Head of caudate nucleus (tissue), 42 donors: ENCODE measurements at places on chromosomes 13 and 19.

DNA sequence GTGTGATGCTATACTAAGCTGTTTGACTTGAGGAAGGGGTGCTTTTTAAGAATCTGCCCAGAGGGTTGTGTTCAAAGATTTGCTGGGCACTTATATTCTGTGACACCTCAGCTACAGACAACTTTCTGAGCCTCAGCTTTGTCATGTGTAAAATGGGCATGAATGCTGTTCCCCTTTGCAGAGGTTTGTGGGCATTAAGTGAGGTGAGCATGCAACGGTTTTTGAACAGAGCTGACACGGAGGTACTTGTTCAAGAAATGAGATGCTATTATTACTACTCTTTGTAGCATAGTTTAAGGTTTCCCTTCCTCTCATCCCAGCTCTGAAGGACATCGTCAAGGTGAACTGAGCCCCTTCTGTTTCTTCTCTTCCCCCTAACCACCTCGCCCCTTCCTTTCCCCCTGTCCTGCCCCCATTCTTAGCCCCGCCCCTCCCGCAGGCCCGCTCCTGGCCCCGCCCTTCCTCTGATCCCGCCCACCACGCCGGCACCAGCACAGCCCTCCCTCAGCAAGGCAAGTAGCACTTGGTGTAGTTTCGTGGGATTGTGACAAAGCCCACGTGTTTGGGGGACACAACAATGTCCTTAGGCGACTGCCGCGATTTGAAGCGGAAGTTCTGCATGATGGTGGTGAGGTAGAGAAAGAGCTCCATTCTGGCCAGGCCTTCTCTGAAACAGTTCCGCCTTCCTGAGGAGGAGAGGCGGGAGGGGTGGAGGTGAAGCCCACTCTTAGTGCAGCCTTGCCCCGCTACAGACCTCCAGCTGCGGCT lies 26.1 kb upstream of the CYP2A7 start:
- DNase-seq, result no peak

DNA sequence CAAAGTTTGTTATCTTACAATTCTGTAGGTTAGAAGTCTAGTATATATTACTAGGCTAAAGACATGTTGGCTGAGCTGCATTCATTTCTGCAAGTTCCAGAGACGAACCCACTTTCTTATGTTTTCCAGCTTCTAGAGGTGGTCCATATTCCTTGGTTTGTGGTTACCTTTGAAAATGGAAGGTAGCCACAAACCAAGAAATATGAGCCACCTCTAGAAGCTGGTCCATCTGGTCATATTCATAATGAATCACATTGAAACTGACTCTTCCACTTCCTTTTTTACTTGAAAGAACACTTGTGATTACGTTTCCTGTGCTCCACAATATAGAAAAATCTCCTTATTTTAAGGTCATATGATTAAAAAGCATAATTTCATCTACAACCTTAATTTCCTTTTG lies 943.0 kb upstream of the PCDH9 start:
- DNase-seq, result no peak

- no peak for DNase-seq
These were observed 60.7 kb downstream of the ZAR1L start for GRCh38 chr13:32254416-32254815.

GRCh38 chr19:31252441-31252840 lies 96.8 kb downstream of the TSHZ3 start:
- DNase-seq, result no peak

GRCh38 chr19:17420475-17420924 lies 653 bp downstream of the MVB12A start:
- no peak for DNase-seq

- DNase-seq, result no peak
These were observed 1935.9 kb upstream of the PCDH20 start for GRCh38 chr13:63351533-63351932.

DNA sequence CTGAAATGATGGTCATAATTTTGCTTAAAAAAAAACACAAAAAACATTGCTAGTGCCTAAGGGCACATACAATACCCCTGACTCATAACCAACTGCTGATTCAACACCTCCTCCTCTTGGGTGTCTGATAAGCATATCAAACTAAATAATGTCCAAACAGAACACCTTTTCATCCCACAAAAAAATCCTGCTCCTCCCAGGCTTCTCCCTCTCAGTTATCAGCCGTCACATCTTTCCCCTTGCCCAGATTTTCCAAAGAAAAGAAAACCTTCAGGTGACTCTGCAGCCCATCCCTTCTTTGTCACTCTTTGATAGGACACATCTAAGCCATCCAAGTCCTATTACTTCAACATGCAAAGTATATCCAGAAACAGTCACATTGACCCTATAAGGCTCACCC lies 46.9 kb downstream of the ABCC4 start:
- DNase-seq, result no peak

DNA sequence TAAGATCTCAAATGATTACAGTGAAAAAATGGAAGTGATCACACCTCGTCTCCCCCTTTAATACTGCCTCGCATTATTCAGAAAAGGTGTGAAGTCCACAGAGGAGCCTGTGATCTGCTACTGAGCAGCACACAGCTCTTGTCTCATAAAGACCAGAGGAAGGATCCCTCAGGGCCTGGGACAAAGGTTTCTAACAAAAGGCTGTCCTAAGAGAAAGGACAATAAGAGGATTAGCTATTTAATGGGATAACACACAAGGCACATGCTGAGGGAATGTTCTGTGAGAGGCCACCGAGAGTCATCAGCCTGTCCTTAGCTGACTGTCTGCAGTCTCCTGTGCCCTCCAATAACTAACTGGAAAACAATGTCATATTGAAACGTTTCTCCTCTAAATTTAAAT lies 26.7 kb downstream of the EBPL start:
- no peak for DNase-seq

DNA sequence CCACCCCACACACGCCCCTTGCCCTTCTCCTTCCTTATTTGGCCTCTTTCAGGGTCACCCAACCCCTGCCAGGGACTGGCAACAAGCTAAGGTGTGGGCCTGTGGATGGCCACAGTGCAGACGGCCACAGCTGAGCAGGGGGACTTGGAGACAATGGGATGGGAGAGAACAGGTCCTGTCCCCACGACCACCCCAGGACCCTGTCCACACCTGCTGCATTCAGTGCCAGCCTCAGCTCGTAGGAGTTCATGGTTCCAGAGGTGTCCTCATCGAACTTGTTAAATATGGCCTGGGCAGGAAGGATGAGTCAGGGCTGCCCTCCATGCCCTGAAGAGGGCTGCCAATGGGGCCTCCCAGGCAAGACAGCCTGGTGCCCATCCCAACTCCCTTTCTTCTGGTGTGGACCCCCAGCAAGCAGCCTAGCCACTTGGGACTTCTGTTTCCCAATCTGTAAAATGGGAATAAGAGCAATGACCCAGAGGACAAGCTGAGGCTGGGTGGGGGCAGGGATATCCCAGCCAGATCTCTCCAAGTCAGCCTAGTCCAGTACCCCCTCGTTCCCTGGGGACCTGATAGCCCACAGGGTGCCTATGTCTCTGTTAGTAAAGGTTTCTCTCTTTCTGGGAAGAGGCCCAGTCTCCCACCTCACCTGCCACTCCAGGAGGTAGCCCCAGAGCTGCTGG lies 10.6 kb downstream of the CAPN12 start:
- no peak for DNase-seq

DNA sequence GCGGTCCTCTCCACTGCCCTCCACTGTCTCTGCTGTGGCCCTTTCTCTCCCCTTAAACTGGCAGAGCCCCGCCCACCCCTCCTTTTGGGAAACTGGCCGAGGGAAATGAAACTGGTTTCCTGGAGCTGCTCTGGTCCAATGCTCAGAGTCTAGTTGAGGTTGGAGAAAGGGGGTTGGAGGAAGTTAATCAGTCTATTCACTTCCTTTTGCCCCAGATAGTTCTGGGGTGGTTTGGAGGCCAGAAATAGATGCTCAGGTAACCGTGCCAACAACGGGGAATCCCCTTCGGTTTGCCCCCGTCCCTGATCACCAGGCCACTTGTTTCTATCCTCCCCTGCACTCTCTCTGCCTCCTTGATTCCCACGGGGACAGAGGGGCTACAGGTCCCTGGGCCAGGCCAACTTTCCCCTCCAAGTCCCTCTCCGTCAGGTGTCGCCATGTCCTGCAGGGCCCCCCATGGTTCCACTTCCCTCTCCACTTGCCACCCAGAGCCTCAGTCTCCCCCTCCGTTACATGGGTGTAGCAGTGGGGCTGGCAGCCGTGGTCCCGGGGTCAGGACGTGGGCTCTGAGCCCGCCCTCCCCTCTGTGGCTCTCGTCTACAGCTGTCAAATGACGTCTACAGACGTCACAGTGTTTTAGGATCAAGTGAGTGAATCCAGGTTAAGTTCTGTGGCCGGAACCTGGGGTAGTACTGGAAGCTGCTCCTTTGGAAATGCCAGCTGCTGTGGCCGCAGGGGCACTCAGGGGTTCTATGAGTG lies at the start of gene IL4I1:
Gene IL4I1 (minus strand): TSS at position 25 of the 759 bp plus-strand sequence. CDS start 727 bp downstream, outside the sequence.
- peak; percentile 46 for DNase-seq

- no peak for DNase-seq
These were observed 10.0 kb downstream of the COL4A2 start for GRCh38 chr13:110317093-110317492.

GRCh38 chr19:3140667-3141038 lies 4.8 kb downstream of the GNA15 start:
- DNase-seq, result no peak

- DNase-seq, result no peak
These were observed 7.4 kb downstream of the ZNF564 start for GRCh38 chr19:12543855-12544254.

GRCh38 chr19:15253513-15253912 lies 21.3 kb upstream of the EPHX3 start:
- DNase-seq, result no peak

- DNase-seq, result no peak
These were observed 1.4 kb upstream of the ERFL start for GRCh38 chr19:41929536-41930071.

DNA sequence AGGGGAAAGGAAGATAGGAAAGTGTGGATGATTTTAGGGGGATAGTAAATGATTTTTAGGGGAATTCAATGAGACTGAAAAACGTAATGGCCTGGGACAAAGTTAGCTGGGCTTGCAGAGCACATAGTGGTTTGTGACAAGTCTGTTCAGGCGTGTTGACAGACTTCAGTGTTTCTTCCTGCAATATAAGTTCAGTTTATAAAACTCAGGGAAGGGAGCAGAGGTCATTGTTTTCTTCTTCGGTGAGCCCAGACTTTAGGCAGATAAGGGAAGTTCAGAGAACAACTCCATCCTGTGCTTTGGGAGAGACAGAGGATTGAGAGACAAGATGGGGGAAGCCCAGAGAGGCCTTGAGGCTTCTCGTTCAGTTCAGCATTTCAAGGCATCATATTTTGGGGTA lies 45.2 kb upstream of the SLC7A1 start:
- DNase-seq, result no peak

DNA sequence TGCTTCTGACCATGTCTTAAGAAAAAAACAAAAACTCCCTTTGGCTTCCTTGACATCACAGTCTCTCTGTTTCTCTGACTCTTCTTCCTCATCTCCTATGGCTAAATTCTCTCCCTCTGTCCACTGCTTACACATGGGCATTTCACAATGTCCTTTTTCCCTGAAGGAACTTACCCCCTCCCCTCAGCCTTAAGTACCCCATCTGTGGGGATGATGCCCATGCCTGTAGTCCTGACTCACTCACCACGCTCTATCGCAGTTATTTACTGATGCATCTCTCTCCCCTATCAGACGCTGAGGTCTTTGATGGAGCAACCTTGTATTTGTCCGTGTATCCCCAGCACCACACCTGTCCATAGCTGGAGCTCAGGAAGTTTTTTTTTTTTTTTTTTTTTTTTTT lies 32.4 kb downstream of the ACTN4 start:
- no peak for DNase-seq

DNA sequence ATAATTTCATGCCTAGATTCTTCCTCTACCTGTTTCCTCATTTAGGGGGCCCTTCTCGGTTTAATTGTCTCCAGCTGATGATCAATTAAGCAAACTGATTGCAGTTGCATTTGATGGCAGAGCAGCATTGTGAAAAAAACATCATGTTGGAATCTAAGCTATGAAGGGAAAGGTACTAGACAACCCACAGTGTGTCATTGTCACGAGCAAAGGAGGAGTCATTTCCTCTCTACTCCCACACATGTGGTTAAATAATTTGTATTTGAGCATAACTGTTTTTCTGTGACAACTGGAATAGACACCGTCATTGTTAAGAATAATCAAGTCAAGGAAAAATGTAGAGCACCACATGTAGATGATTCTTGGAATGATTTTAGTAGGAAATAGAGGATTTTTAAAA lies 240.3 kb downstream of the DCT start:
- DNase-seq, result no peak

GRCh38 chr19:10911579-10912363 lies 16.7 kb downstream of the YIPF2 start:
- no peak for DNase-seq

DNA sequence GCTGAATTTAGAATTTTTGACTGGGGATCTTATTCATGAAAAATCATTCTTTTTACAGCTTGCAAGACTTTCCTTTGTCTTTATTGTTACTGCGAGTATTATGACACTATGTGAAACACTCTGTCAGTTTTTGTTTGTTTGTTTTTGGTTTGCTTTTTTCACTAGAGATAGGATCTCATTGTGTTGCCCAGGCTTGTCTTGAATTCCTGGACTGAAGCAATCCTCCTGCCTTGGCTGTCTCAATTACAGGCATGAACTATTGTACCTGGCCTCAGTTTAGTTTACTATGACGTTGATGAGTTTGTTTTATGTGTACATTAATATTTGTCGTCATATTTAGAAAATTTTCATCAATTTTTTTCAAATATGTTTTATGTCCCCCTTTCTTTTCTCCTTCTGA lies 1030.0 kb upstream of the PRR20A start:
- no peak for DNase-seq

- no peak for DNase-seq
These were observed 187.3 kb upstream of the UBL3 start for GRCh38 chr13:30037766-30038165.

DNA sequence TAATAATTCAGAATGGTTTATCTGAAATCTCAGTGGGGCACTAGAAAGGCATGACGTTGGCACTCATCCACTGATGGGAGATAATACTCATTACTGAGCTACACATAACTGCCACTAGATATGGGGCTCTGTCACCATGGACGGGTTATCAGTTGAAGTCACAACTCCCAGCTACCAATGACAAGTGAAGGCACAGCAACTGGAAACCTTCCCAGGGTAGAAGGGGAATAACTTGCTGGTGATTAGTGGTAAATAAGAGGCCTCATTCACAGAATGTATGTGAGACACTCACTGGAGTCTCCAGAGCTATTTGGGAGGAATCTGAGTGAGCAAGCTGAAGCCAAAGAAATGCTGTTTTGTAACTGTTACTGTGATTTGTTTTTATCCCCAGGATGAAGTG lies 249.6 kb downstream of the ENOX1 start:
- DNase-seq, result no peak

- DNase-seq, result no peak
These were observed 21.5 kb downstream of the EPN1 start for GRCh38 chr19:55696301-55697068.
